ENCODE measurements at places on chromosomes 2 and 18. TPM values are rescaled to one million over a fixed set of nuclear protein-coding genes. Genes with fewer than 3 reads are reported as not detected.

Gene KCNG2
- 0.20 TPM for polyA plus RNA-seq

Gene SAG
- 0.18 TPM for polyA plus RNA-seq

DNA sequence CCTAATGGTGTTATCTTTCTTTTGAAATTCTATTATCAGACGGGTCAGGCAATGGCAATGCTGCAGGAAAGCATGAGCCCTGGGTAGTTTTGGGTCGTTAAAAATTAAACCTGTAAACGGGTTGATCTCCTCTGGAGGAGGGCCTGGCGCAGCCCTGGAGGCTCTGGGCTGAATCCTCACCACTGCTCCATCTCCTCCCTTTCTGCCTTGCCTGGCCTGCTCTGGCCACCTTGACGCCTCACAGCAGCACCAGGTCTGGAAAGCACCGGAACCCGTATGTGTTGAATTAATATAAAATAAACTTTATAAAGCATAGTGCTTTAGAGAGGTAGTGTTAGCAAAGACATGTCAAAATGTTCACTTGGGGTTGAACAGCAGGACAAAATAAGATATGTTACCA lies 316.1 kb downstream of the LNPK start:
- DNase-seq, result no peak

- DNase-seq, result no peak
These were observed 110.4 kb upstream of the SCN1A start for GRCh38 chr2:166238176-166238575.
